CD4-positive, alpha-beta T cell treated with Interleukin-21 for 1 hour (primary cell): ENCODE measurements at places on chromosomes 3 and 15.

DNA sequence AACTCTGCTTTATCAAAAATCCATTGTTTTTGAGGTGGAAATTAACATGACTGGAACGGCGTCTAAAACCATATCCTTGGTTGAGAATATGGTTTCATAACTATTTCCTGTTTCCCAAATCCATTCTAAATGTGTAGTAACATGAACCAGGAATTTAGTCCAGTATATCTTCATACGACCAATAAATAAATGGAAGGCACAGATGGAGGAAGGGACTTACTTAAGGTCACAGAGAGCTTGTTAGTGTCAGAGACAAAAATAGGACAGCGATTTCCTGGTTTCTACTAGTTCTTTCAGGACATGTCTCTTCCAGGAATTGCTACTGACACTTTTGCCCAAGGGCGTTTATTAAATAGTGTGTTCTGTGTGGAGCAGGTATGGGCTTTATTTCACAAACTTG is 41.2 kb downstream of the HES1 start:
- DNase-seq, result no peak

GRCh38 chr3:49500205-49500731 is 30.2 kb downstream of the DAG1 start:
- DNase-seq, result no peak

- no peak for DNase-seq
Measured at GRCh38 chr3:67647390-67647878, 7.0 kb downstream of the SUCLG2 start.

DNA sequence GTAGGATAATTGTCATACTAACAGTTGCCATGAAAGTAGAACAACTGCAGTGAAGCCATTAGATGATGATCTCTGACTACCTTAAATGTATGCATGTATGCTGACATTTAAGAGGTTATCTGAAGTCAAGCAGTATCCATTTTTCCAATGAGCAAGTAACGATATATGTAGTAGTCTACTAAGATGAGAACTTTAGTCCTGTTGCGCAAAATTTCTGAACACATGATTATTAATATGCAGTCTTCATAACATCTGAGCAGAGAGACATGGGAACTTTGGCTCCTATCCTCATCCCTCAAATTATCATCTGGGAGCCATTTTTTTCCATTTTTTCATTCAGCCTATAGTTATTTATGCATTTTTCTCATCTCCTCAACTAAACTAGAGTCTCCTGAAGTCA is 79.2 kb downstream of the MME start:
- no peak for DNase-seq

- no peak for DNase-seq
Measured at GRCh38 chr15:61314427-61314826, 85.3 kb upstream of the RORA start.

- DNase-seq, result no peak
Measured at GRCh38 chr15:35925275-35926006, 379.5 kb upstream of the DPH6 start.

DNA sequence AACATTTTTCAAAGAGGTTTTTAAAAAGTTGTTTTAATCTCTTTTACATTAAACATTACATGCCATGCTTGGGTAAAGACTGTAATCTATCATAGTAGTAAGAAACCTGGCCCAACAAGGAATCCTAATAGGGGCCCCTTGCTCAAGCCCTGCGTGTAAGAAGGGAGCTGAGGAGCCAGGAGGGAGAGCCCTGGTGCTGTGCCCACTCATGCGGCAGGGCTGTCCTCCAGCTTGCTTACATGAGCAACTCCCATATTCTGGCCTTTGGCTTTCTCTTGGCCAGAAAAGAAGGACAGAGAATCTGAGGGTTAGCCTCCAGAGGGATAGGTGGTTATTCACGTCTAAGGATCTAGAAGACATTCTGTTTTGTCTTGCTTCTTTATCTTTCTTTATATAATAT is 49.8 kb downstream of the KBTBD12 start:
- no peak for DNase-seq

- no peak for DNase-seq
Measured at GRCh38 chr15:41994772-41995475, 22.6 kb upstream of the EHD4 start.

DNA sequence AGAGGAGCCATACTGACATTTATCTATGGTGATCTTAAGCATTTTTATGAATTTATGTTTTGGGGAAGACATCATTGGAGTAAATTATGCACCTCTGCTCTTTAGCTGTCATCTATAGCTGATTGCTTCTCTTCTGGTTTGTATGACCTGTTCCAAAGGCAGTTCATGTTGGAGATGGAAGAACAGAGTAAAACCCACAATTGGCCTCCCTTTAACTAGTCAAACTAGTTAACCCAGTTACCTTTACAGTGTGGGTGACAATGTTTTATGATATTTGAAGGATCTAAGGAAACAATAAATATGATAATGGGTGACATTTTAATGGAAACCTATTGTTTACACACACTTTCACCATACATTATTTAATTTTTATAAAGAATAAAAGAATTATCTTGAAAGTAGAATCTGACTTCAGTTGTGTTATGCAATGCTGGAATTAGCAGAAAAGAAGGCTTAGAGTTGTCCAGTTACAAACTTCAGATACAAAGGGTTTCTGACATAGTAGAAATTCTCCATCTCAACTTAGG is 263.5 kb downstream of the NFKBIZ start:
- DNase-seq, result no peak

- no peak for DNase-seq
Measured at GRCh38 chr3:18076301-18076700, 333.9 kb upstream of the TBC1D5 start.

GRCh38 chr3:185330644-185331043 is 32.3 kb upstream of the MAP3K13 start:
- DNase-seq, result no peak

DNA sequence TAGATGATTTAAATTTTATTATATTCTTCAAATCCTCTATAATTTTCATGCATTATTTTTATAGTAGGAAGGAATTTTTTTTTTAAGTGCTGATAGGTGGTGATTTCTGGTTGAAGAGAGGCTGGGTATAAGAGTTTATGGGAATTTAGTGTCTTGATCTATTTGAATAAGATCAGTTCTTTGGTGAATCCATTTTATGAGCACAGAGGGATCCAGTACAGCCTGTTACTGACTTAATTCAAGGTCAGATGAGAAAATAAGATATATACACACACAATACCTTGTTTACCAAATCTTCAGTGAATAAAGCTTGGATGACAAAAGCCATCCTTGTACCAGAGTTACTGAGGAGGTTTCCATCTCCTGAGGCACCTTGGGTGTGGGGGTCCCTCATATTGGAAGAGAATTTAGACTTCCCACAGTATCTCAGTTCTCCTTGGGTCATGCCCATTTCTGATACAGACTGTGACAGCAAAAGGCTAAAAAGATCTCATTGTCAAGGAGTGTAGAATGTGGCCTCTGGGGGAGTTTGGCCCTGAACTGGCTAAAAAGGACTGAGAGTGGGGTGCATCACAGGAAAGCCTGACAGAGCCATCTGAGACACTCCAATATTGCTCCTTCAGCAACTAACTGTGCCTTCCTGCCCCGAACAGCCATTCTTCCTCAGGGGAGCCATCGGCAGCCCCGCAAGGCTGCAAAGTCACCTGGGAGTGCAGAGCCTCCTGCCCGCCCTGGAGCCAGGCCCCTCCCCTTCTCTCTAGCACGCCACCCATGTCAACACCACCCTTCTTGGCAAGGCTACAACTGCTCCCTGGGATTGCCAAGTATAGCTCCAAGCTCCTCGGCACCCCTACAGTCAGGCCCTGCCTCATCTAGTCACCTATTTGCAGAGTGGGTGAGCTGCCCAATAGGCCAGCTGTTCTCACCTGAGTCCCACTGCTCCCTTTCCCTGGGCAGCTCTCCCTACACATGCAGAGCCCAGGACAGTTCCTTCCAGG is 43.1 kb upstream of the HACD2 start:
- DNase-seq, result no peak

DNA sequence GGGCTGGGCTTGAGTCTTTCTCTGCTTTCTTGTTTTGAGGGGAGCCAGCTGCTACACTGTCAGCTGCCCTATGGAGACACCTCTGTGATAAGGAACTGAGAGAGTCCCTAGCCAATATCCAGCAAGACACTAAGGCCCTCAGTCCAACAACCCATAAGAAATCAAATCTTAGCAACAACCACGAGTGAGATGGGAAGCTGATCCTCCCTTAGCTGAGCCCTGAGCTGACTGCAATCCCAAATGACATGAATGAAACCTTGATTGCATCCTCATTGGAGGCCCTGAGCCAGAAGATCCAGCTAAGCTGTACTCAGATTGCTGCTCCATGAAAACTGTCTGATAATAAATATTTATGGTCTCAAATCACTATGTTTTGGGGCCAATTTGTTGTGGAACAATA is 302.1 kb upstream of the MME start:
- no peak for DNase-seq
